Activated CD4-positive, alpha-beta T cell treated with anti-CD3 and anti-CD28 coated beads for 1 hour (primary cell): ENCODE measurements at places on chromosomes 6 and 20.

DNA sequence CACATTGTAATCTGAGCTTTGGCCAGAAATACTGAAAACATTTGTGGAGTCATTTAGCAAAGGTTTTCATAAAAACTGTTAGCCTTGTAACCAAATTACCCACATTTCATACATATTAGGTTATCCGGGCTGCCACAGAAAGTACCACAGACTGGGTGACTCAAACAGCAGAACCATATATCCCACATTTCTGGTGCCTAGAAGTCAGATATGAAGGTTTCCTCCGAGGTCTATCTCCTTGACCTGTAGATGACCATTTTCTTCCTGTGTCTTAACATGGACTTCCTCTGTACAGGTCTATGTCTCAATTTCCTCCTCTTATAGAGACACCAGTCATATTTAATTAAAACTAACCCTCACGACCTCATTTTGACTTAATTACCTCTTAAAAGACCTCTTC is 49.5 kb upstream of the SMIM28 start:
- DNase-seq, result no peak

DNA sequence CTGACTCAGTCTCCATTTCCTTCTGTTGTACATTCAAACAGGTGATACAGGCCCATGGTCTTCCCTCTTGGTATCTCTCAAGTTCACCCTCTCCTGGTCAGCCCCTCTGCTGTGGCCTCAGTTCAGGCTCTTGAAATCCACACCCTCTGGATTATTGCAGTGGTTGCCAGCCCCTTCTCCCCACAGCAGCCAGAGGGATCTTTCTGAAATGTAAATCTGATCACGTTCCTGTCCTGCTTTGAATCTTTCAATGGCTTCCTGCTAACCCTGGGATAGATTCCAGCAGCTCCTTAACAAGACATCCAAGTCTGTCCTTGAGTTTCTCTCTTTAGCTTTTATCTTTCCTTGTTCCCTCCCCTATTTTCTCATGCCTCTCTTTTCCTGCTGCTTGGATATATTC is 22.2 kb downstream of the CHMP4B start:
- DNase-seq, result no peak

DNA sequence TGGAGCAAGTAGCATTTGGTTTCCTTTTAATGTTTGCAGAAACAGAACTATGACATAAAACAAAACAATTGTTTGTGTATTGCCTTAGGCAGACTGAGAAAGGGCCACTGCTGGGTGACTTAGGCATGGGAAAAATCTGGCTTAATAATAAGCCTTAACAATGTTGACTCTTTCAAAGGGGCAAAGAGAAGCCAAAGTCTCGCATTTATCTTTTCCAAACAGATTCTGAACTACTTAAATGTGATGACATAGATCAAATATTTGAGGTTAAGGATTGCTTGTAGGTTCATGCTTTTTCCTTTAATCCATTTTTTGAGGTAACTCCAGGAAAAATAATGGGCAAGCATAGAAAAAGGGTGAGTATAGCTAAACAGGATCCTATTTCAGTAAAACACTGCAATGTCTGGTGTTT is 39.6 kb downstream of the ADAT2 start:
- DNase-seq, result no peak

- DNase-seq, result no peak
Observed at GRCh38 chr6:70957284-70957617, 391 bp upstream of the B3GAT2 start.

GRCh38 chr6:145204301-145204700 is 531.0 kb downstream of the EPM2A start:
- DNase-seq, result no peak

GRCh38 chr6:138540468-138540867 is 41.2 kb upstream of the NHSL1 start:
- DNase-seq, result no peak

- no peak for DNase-seq
Observed at GRCh38 chr20:36147690-36148089, 6.8 kb upstream of the EPB41L1 start.

DNA sequence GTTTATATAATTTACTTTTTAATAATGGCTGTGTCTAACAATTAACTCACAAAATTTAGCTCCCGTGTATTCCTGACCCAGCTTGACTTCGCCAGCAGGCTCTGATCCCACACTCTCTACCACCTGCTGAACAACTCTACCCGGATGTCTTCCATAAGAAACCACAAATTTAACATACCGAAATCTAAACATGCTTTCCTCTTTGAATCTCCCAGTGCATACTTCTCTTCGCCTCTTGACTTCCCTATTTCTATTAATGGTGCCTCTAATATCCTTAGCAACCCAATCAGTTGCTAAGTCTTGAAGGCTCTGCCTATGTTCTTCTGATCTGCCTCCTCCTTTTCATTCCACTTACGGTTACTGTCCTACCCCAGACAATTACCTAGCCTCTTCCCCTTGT is 4.6 kb upstream of the MYB start:
- DNase-seq, result no peak

- DNase-seq, result no peak
Observed at GRCh38 chr6:109008537-109009235, 86.0 kb downstream of the SESN1 start.
